NB4 (cell line): ENCODE measurements at places on chromosomes 2 and 18.
A peak's percentile ranks its signal among the peaks of the same experiment; 100 is the strongest.

- DNase-seq = no peak
Observed at GRCh38 chr2:19893520-19894133, 8.2 kb downstream of the TTC32 start.

DNA sequence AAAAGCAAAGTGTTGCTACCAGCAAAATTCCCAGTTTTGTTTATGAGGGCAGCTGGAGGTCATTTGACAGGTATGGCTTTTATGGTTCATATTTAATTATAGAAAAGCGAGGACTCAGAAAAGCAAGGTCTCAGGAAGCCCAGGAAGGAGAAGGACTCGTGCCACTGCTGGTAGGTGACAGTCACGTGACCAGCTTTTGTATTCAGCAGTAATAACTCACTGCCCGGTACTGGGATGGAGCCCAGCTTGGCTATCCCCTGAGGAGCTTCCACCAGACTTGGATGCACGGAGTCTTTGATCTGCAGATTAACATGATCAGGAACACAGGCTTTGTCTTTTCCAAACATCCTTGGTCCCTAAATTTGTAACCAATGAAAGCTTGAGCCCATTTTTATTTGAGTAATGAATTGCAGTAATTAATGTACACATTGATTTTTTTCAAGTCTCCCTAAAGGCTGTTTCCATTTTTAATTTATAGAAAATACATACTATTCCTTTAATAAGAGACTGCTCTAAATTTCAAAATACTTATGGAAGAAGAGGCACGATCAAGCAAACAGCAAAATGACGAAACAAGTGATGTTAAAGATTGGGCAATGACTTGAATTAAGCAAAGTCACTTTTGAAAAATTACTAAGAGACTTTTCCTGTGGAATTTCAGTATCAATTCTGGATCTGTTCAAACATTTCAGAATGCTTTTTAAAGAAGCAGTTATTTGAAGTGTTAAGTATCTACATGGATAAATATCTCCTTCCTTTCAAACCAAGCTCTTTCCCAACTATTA lies 251.7 kb upstream of the HNRNPA3 start:
- no peak for DNase-seq

DNA sequence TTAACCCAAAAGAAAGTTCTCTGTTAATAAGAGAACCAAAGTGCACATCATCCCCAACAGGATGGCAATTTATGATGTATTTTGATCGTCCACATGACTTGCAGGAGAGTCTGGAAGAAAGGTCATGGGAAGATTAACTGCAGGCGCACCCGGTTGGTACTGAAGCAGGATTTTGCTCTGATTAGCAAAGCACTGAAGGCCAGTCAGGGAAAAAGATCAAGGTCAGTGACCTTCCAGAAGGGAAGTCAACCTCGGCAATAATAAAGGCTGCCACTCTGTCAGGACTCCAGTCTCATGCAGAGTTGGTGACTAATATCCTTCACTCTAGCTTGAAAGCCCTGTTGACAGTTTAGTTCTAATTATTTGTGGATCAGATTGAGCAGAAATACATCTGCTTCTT lies 432.7 kb upstream of the RAB12 start:
- no peak for DNase-seq

GRCh38 chr2:169824373-169825333 lies at the start of gene METTL5:
TSS of gene METTL5 (minus strand) at chr2:169824905. CDS start at chr2:169824597, 308 bp downstream.
- peak; percentile 93 for DNase-seq

DNA sequence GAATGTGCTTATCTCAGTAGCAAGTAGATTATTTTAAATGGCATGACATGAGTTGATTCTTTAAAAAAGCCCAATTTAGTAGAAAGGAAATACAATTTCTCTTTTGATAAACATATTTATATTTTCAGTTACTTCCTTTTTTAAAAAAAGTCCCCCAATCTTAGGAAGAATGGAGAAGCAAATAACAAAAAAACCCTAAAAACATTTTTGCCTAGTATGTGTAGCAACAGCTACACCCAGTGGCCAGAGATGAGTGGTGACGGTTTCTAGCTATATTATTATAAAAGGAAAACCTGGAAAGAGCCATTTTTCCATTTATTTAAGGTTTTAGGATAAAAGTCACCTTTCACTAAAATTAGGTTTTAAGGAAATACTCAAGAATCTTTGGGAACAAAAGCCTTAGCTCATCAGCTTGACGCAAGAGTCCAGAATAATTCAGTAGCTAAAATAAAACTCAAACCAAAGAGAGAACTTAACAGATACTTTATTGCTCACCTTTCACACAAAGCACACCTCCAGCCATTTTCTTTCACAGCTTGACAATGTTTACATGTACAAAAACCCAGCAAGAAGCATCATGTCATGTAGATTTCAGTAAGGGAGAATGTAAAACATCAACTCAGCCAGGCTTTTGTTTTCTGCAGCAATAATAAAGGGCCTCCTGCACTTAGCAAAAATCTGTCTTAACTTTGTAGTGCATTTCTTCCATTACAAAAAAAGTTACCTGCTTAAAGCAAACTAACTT lies 15.7 kb downstream of the FAM98A start:
- DNase-seq = peak; percentile 64
